ENCODE measurements at places on chromosomes 3 and 15. TPM values are rescaled to one million over a fixed set of nuclear protein-coding genes. Genes with fewer than 3 reads are reported as not detected.

NR2E3 gene
- 3.4 TPM for total RNA-seq

DNA sequence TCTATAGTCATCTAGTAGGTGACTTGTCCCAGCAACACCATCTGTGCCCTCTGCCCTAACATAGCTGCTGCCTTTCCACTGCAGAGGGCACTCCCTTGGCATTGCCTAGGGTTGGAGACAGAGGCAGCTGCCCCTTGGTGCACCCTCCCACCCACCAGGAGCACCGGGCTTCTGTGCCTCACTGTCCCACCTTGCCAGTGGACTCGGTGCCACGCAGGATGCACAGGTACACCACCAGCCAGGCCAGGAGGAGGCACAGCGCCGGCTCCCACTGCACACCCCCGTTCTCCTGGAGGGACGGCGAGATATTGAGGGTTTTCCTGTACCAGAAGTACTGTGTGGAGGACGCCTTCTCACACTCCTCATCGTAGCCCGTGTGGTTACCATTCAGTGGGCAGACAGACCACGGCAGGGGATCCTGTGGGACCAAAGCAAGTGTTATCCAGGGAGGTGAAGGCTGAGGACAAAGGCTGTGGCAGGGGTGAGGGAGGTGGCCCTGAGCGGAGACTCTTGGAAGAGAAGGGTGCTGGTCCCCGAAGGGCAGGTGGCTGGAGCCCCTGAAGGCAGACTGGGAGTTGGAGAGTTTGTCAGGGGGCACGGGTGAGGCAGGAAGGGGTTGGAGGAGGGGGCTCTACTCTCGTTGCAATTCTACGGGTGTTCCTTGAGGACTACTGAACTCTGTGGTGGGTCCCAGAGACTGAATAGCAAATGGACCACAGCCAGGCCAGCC, 20.6 kb downstream of the SLC6A20 start:
- H3K4me3 ChIP-seq, result no peak overlapping the region
- peak; percentile 7 for DNase-seq
- H3K4me1 ChIP-seq, result no peaks in the 10 kb centered on the region
- no peak overlapping the region for H3K27ac ChIP-seq

DNA sequence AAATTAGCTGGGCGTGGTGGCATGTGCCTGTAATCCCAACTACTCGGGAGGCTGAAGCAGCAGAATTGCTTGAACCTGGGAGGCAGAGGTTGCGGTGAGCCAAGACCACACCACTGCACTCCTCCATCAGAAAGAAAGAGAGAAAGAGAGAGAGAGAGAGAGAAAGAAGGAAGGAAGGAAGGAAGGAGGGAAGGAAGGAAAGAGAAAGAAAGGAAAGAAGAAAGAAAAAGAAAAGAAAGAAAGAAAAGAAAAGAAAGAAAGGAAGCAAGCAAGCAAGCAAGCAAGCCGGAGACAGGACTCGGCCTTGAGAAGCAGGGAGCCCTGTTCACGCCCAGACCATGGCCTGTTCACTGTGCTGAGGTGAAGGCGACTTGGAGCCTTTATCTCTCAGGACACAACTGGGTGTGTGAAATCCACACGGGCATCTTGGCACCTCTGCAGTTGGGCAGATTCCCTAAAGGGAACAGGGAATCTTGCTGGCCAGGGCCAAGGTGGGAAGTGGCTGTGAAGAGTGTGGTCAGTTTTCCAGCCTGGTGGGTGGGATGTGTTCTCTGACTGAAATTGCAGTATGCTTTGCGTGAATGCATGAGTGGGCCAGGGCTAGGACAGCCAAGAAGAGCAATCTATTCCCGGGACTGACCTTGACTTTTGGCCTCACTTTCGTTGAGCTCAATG, 90.3 kb downstream of the CORO2B start:
- H3K27me3 ChIP-seq, result peaks cover 7% of the 10 kb centered on the region
- no peak for DNase-seq
- peaks cover 10% of the 10 kb centered on the region for H3K4me1 ChIP-seq
- H3K4me3 ChIP-seq, result no peak overlapping the region
- no peaks in the 10 kb centered on the region for H3K36me3 ChIP-seq
- H3K27ac ChIP-seq, result no peak overlapping the region

DNA sequence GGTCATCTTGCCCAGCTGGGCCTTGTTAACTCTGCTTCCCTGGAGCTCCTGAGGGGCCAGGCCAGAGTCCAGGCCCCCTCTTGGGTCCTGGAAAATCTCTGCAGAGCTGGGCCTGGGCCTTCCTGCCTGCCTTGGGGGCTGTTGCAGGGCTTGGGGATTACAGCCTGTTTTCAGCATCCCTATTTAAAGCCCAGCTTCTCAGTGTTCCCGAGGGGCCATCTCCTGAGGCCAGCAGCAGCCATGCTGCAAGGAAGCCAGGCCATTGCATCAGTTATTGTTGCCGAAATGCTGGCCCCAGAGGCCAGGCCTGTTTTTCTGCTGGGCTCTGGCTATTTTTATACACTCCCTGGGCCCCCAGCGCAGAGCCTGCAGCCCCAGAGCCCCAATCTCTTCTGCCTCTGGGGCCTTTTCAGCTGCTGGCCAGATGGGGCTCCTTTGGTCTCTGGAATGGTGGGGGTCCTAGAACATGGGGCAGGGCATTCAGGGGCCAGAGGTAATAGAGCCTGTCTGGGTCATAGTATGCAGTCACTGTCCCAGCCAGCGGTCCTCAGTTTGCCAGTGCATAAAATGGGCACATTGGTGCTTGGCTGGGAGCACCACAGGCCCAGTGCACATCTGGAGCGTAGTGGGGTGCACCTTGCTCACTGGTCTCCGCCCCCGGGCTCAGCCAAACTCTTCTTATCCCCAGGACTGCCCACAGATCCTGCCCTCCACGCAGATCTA, 28.5 kb downstream of the PLXNA1 start:
- no peaks in the 10 kb centered on the region for H3K27me3 ChIP-seq
- no peak for DNase-seq
- peaks cover 16% of the 10 kb centered on the region for H3K4me1 ChIP-seq

SPTBN5 gene
- 6.3 TPM for total RNA-seq

SELENOT gene
- 60.4 TPM for total RNA-seq

DNA sequence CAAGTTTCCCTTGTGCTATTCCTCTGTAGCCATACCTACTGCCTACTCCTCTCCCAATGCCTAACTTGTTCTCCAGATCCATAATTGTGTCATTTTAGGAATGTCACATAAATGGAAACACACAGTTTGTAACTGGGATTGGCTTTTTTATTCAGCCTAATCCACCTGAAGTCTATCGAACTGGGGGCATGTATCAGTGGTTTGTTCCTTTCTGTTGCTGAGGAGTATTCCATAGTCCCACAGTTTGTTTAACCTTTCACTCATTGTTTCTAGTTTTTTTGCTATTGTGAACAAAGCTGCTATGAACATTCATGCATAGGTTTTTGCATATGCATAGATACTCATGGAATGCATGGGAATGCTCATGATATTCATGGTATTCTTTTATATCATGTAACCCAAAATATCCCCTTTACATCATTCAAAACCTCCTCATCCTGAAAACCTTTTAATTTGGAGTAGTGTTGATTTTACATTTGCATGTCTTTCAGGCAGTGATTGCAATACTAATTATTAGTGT, 25.9 kb upstream of the LRRC34 start:
- no peak overlapping the region for H3K27ac ChIP-seq
- no peaks in the 10 kb centered on the region for H3K27me3 ChIP-seq
- no peaks in the 10 kb centered on the region for H3K36me3 ChIP-seq
- H3K4me3 ChIP-seq, result no peak overlapping the region
- no peaks in the 10 kb centered on the region for H3K4me1 ChIP-seq

DGKG gene
- total RNA-seq, result 1.8 TPM

C2CD4B gene
- 4.8 TPM for total RNA-seq

HRH1 gene
- total RNA-seq, result 6.2 TPM

DNA sequence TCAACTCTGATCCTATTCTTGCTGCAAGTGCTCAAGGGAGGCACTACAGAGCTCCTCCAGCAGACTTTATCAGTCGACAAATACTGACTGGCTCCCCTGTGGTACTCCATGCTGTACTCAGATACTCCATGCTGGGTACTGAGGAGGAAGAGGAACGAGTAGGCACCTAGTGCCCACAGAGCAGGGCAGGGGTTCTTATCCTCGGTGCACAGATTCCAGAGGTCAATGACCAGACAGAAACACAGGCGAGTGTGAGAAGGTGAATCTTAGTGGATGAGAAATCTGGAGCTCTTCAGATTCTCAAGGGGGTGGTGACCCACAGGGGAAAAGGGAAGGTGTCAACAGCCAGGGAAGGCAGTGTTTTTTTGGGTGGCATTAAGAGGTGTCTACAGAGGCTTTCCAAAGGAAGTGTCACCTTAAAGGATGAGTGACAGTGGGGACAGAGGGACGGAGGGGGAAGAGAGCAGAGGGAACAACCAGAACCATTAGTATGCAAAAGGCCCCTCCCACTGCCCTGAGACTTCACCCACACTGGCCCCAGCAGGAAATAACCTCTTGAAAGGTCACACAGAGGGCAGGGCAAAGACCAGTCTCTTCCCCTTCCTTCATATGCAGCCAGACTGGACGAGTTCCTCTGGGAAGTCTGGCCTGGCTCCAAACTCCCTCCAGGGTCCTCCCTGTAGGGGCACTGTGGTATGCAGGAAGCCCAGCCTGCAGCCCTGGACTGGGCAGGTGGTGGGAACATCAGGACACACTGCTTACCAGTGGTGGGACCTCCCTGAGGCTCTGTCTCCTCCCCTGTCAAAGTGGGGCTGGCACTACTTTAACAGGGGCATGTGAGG, 27.5 kb downstream of the CCDC12 start:
- peaks cover 53% of the 10 kb centered on the region for H3K4me1 ChIP-seq
- H3K27me3 ChIP-seq, result no peaks in the 10 kb centered on the region
- no peak overlapping the region for H3K4me3 ChIP-seq
- H3K36me3 ChIP-seq, result peaks cover 21% of the 10 kb centered on the region
